ENCODE measurements at places on chromosomes 5 and 9. TPM values are rescaled to one million over a fixed set of nuclear protein-coding genes. Genes with fewer than 3 reads are reported as not detected.

Gene LYSMD3
- total RNA-seq: 13.6 TPM

Gene HEMGN
- not detected for total RNA-seq

Gene BSPRY
- not detected for total RNA-seq

Gene SLC6A18
- not detected for total RNA-seq

Gene WDR38
- total RNA-seq: not detected
